ENCODE measurements at places on chromosomes 12 and 14. TPM values are rescaled to one million over a fixed set of nuclear protein-coding genes. Genes with fewer than 3 reads are reported as not detected.
A peak's percentile ranks its signal among the peaks of the same experiment; 100 is the strongest.

- no peak for DNase-seq
Measured at GRCh38 chr12:101608301-101609133, 13.7 kb downstream of the MYBPC1 start.

CMA1 gene
- total RNA-seq: not detected

SCN8A gene
- 1.0 TPM for total RNA-seq

GRCh38 chr12:40691913-40692764 lies at the start of gene CNTN1:
CNTN1 (plus strand) TSS chr12:40692439.
- peak; percentile 6 for DNase-seq

RAB2B gene
- 46.8 TPM for total RNA-seq

- DNase-seq: no peak
Measured at GRCh38 chr12:79415746-79416435, 274.9 kb downstream of the PAWR start.

- DNase-seq: no peak
Measured at GRCh38 chr12:21615431-21615830, 10.8 kb upstream of the GYS2 start.

DNA sequence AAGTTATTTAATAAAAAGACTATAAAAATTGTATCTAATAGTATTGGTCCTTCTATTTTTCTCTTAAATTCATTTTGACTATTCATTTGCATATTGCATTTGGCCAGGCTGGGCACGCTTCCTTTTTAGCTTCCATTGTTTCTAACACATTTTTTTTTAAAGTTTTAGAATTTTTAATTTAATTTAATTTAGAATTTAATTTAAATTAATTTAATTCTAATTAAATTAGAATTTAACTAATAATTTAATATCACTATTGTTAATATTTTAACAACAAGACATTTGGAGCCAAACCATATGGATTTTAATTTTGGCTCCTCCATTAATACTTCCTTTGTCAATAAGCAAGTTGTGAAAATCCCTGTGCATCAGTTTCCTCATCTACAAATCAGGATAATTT lies 856.9 kb upstream of the SEL1L start:
- no peak for DNase-seq

DNA sequence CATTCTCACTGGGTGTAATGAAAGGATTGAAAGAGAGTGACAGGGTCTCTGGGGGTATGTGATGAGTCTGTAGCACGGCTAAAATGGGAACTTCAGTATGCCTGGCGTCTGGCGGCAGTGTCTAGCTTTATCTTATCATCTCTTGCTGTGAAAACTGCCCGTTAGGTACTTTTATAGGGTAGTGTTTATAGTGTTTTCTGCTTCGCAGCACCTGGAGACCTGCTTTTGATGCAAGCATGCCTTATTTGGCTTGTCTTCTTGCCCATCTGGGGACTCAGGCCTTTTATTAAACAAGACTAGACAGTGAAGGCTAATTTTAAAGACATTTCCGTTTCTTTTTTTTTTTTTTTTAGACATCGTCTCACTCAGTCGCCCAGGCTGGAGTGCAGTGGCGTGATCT lies 36.3 kb upstream of the ALDH2 start:
- peak; percentile 13 for DNase-seq

AQP2 gene
- total RNA-seq: not detected

DNA sequence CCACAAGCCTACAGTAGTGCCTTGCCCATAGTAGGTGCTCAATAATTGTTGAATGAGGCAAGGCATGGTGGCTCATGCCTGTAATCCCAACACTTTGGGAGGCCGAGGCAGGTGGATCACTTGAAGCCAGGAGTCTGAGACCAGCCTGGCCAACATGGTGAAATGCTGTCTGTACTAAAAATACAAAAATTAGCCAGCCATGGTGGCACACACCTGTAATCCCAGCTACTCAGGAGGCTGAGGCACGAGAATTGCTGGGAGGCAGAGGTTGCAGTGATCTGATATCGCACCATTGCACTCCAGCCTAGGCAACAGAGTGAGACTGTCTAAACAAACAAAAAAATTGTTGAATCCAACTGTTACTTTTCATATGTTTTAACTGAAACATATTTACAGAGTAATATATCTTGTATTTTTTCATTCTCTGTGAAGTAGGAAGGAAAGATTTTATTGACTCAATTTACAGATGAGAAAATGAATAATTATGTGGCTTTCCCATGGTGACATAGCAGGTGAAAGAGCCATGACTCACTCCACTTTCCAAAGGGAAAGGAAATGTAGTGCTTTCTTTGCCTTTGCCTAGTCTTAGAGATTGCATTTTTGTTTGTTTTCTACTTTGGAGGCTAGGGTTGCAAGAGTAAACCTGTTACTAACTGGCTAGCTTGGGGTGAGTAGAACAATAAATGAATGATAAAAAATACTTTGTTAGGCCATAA lies 95.4 kb upstream of the SLC38A4 start:
- DNase-seq: no peak

MGAT4C gene
- not detected for total RNA-seq

Data from B cell (primary cell).